ENCODE measurements at places on chromosomes 5 and 9. TPM values are rescaled to one million over a fixed set of nuclear protein-coding genes. Genes with fewer than 3 reads are reported as not detected.

- DNase-seq, result no peak
Measured at GRCh38 chr5:170701334-170701733, 82.2 kb upstream of the GABRP start.

DNA sequence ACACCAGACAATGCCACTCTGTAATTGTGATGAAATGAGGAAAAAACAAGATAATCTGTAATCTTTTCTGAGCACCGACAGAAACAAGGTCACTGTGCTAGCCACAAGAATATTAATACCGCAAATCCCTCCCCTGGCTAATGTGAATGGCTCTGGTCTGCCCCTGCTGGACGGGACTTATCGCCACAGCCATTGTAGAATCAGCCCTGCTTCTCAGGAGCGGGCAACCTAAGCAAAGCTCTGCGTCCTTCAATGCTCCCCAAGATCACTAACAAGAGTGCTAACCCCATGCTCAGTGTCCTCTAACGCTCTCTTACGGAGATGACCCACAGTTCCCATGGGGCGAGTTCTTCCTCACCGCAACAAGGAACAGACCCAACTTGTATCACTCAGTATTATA lies 42.7 kb downstream of the OR2V1 start:
- DNase-seq, result no peak

DNA sequence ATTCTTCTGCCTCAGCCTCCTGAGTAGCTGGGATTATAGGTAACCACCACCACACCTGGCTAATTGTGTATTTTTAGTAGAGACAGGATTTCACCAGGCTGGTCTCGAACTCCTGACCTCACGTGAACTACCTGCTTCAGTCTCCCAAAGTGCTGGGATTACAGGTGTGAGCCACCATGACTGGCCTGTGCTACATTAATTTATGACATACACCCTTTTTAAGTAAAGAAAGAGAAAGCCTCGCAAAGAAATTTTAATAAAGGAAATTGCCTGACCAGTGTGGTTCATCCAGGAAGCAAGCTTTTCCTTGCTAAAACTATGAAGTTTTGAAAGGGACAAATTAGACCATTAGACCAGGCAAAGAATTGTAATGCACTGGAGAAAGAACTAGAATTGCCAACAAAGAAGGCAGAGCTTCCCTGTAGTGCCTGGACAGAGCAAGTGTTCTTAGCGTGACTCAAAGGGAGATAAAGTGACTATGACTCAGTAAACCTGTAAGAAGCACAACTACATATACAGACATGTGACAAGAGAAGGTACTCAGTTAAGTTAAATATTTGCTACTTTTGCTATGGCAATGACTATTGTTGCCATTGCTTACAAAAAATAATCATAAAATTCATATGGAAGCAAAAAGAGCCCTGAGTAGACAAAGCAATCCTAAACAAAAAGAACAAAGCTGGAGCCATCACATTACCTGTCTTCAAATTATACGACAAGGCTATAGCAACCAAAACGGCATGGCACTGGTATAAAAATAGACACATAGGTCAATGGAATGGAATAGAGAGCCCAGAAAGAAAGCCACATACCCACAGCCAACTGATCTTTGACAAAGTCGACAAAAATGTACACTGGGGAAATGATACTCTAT lies 54.6 kb downstream of the FYB1 start:
- no peak for DNase-seq

DNA sequence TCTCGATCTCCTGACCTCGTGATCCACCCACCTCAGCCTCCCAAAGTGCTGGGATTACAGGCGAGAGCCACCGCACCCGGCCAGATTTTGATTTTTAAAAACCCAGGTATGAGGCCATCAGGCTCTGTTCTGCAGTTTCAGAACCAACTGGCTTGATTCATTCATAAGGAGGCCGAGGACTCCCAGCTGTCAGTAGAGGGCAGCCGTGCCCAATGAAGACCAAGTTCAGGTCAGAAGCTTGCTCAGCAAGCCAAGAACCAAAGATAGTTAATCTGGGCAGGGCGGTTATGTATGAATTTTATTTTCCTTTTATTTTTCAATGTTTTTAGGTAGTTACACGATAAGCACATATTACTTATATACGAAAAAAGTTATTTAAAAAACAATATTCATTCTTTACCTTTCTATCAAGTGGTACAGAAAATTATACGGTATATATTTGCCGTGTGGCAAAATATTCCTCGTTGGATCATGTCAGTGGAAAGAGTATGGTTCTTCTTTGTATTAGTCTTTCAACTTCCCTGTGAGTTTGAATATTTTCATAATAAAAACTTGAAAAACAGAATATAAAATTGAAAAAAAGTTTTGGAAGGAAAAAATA lies 18.0 kb downstream of the MGAT1 start:
- peak; percentile 63 for DNase-seq

- no peak for DNase-seq
Measured at GRCh38 chr5:41148448-41148847, 64.9 kb downstream of the C6 start.

GRCh38 chr9:18566121-18566520 lies 92.2 kb downstream of the ADAMTSL1 start:
- peak; percentile 93 for DNase-seq

GRCh38 chr9:29332789-29333188 lies 1759.5 kb upstream of the C9orf72 start:
- peak; percentile 41 for DNase-seq

DNA sequence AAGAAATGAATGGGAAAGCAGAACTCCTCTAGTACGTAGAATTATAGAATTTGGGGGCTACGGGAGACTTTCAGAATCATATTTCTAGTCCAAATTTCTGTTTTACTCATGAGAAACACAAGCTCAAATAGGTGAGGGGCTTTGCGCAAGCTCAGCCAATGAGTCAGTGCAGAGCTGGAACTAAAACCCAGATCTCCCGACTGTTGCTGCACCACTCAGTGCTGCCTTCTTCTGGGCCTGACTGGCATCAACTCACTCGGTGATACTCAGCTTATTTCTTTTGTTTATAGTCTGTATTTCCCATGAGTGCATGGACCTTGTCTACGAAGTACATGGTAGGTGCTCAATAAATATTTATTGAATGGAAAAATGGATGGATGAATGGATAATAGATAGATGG lies 280.2 kb downstream of the CDK5RAP2 start:
- no peak for DNase-seq

- DNase-seq, result no peak
Measured at GRCh38 chr5:121702682-121703081, 149.0 kb upstream of the FTMT start.

GRCh38 chr9:124510650-124511425 lies 3.6 kb upstream of the NR5A1 start:
- DNase-seq, result no peak

DNA sequence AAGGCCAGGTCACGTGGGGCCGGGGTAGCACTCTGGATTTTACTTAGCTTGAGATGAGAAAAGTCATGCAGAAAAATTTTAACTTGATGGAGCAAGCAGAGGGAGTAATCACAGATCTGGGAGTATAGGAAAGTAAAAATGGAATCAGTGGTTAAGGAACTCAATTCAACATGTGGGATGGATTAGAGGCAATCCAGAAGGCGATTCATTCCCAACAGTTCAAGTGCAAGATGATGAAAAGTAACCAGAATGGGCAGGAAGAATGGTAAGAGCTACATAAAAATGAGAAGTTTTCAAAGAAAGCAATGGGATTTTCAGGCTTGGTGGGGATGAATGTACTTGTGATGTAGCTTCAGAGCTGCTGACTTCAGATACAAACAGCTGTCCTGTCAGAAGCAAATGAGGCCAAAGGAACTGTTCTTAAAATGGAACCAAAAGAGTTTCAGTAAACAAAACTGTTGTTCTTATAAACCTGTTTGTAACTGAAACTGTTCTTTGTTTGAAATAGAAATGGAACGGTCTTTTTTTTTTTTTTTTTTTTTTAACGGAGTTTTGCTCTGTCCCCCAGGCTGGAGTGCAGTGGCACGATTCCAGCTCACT lies 5.6 kb upstream of the SEC24A start:
- DNase-seq, result no peak

- DNase-seq, result no peak
Measured at GRCh38 chr5:133499895-133500294, 112.4 kb downstream of the FSTL4 start.

GRCh38 chr5:125914471-125914870 lies 508.7 kb upstream of the GRAMD2B start:
- peak; percentile 5 for DNase-seq

Gene PTPRD
- total RNA-seq, result 84.0 TPM

Gene WDR31
- total RNA-seq, result 1.6 TPM

Gene SUSD3
- total RNA-seq, result not detected

Gene NUTM2F
- total RNA-seq, result not detected

Gene ARAP3
- total RNA-seq, result 17.4 TPM
